Activated T-helper 1 cell treated with anti-CD3 and anti-CD28 coated beads, Interleukin-2, amount 50 U/mL, for 16 hours (primary cell): ENCODE measurements at places on chromosomes 11 and 22.
A peak's percentile ranks its signal among the peaks of the same experiment; 100 is the strongest.

DNA sequence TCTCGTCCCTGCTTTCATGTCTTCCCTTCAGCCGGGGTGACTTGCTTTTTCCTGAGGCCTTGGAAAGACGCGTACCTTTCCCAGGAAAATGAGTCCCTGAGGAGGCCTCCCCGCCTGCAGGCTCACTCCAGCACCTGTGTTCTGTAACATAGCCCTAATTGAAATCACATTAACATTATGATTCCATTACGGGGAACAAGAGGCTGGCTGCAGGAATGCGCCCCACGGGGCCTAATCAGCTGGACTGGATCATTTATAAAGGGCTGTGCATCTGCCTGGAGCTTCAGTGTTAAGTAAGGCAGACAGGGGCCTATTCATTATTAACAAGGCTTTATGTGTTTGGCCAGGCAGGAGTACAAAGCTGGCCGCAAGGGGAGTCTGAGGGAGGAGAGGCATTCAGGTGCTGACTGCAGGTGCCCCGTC, 41.9 kb upstream of the TSPAN18 start:
- DNase-seq = no peak

GRCh38 chr22:38864361-38865191, 7.4 kb downstream of the CBX6 start:
- no peak for DNase-seq

DNA sequence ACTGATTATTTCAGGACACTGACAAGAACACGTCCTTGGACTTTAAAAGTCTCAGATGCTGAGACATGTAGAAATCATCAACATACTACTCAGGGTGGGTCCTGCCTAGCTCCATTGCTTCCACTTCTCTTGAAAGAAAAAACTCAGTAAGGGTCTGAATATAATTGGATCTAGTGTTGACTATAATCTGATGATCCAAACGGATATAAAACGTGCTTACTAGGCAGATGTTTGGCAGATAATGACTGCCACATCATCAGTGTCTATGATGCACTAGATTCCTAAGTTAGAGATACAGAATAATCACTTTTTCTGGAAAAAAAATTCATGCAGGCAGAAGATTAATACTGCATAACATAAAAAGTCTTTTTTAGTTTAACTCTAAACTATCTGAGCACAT, 21.6 kb downstream of the GUCY1A2 start:
- DNase-seq = no peak

DNA sequence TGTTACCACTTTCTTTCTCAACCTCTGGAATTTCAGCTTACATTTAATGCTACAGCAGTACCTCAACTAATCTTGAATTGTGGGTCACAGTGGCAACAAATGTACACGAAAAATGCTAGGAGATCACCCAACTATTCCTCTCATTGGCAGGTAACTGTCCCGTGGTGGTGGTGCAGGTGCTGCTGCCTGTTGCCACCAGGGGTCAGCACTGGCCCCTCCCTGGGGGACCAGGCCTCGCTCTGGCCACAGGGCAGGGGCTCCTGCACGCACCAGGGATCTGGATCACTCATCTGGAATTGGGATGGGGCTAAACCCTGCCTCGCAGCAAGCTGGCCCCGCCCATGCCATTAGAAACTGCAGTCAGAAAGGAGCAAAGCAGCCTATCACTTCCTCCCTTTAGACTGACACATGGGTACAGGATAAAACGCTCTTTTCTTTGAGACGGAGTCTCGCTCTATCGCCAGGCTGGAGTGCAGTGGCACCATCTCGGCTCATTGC, 6.9 kb upstream of the POLDIP3 start:
- DNase-seq = peak; percentile 34

DNA sequence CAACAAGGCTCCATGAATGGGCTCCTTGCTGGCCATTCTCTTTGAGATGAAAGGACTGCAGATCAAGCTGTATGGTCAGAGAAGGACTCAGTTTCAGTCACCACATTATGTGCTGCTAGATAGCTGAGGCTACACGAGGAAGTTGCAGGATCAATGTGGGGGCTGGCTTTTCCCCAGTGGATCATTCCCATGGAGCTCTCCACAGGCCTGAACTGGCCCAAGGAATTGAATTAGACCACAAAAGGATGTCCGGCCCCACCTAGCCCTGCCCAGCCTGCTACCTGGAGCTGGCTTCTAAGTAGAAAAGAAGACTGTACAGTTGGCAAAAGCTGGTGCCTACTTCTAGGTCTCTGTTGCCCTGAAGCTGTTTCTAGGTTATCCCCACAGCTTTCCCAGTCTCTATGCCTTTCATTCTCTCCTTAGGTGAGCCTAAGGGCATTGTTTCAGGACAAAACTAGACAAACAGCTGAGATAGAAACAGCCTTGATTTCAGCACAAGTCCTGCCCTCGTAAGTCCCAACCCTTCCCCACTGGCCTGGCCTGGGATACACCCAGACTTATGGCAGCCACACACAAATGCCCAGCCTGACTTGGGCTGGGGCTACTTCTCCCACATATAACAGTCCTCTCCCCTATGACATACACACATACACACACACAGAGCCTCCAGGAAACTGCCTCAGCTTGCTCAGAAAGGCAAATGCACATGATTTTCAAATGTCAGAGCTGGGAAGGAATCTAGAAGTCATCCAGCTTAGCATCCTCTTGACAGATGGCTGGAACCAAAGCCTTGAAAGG, 129.1 kb upstream of the NCAM1 start:
- no peak for DNase-seq

DNA sequence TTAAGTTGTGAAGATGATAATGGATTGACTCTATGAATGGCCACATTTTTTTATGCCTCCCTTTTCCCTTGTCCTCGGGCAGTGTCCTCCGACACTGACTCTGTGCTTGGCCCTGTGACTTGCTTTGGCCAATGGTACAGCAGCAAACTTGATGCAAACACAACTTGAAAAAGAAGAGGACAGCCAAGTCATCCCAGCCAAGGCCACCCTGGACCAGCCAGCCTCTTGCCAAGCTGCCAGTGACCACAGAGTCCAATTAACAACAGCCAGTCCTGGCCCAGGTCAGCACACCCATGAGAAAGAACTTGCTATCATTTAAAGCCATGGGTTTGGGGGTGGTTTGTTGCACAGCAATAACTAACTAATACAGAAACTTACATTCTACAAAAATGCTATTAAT, 63.4 kb upstream of the SLC35C1 start:
- DNase-seq = no peak

DNA sequence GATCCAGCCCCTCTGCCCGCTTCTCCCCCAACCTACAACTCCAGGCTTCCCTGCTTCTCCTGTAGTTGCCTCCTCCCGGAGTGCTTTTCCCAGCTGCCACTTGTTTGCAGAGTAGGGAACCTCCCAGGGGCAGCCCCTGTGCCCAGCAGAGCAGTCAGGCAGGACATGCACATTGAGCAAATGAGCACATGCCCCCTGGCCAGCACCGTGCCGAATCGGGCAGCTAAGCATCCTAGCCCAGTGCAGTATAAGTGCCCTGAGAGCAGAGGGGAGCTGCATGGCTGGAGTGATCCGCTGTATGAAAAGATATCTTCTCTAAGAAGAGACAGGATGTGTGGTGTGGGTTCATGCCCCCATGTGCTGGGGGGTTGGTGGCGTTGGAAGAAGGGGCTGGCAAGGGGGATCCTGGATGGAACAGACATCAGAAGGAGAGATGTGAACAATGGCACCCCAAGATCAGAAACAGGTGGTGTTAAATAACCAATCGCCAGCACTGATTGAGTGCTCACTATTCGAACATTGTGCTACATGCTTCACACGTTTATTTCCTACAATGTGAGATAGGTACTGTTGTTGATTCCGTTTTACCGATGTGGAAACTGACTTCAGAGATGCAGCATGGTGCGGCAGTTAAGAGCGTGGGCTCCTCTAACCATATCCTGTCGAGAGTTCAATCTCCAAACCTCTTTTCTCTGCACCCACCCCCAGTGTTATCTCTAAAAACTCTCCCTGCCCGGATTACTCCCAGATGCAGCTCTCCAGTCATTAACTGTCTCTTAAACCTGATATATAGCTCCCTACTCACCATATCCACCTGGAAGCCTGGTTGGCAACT, 1.2 kb downstream of the AIP start:
- no peak for DNase-seq

DNA sequence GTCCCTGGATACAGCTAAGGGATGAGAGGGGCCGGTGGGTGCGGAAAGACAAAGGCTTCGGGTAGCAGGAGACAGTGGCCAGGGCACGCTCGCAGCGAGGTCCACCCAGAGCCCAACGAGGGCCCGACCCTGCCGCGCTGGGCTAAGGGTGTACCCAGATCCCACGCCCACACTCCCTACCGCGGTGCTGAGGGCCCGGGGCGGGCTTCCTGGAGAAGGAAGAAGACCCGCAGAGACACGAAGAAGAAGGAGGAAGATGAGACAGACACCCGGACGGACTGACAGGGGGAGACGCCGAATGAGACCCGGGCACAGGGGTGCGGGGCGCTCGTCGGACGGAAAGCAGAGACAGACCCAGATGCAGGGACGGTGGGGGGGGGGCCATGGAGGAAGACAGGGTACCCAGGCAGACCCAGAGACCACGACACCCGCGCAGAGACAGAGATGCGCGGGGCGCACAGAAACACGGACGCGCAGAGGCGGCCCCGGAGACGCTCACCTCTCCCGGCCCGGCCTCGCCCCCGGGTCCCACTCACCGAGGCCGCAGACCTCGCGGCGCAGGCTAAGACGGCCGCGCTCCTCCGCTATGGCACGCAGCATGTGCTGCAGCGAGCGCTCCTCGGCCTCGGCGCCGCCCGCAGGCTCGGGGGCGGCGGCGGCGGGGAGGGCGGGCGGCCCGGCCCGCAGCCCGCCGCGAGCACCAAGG, 437 bp downstream of the KIAA0930 start:
- DNase-seq = no peak

- no peak for DNase-seq
Measured at GRCh38 chr22:46731246-46732040, 6.6 kb downstream of the CERK start.

DNA sequence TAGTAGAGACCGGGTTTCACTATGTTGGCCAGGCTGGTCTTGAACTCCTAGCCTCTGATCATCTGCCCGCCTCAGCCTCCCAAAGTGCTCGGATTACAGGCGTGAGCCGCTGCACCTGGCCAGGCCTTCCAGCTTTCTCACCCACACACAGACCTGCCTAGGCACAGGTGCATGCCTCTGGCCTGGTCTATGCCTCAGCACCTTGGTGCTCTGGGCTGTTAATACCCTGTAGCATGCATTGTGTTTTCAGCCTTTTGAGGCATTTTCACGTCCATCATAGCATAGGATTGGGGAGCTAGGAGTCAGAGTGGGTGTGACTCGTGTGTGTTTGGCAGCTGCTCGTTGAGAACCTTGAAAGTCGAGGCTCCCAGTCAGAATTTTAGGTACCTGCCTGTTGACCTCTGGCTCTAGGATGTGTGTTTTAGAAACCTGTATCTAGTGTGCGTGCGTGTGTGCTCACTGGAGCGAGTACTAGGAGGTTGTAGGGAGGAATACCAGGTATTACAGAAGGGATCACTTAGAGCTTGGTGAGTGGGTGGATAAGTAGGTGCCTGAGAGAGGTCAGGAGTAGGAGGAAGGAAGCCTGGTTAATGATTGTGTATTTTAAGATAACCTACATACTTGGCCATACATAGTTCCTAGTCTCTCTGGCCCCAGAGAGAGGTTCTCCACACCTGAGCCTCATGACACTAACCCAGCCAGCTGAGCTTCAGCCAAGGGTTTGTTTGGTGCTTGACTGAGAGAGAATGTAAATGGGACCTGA, 20.0 kb downstream of the CRKL start:
- no peak for DNase-seq

DNA sequence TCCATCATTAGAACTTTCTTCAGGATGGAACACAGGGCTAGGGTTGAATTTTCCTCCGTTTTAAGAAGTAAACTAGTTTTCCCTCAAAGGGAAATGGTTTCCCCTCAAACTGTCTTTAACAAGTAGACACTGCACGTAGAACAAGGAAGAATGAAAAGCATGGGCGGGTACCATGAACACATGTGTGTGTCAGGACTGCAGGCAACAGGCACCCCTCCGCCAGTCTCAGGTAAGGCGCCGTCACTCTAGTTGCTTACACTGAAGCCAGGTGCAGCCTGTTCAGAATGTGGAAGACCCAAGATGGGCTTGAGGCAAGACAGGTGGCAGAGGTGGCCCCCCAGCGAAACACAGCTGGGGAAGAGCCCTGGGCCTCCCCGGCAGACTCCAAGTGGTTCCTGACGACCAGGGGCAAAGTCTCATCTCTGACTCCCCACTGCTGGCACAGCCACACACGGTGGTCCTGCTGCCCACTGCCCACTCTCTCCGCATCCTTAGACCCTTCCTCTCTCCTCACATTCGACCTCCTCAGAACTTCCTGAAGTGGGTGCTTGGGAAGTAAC, 25.4 kb upstream of the MOB2 start:
- DNase-seq = no peak

DNA sequence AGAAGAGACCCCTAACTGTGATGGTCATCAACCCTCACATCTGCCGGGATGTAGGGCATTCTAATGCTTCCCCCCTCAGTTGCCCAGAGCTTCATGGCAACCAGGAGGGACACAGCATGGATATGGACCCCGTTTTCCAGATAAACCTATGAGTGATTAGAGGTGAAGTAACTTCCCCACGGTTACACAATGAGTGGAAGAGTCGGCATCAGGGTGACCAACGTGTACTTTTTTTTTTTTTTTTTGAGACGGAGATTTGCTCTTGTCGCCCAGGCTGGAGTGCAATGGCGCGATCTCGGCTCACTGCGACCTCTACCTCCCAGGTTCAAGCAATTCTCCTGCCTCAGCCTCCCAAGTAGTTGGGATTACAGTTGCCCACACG, 25.0 kb downstream of the TXN2 start:
- DNase-seq = no peak

- DNase-seq = no peak
Measured at GRCh38 chr11:107666911-107667613, 44.8 kb downstream of the SLN start.

DNA sequence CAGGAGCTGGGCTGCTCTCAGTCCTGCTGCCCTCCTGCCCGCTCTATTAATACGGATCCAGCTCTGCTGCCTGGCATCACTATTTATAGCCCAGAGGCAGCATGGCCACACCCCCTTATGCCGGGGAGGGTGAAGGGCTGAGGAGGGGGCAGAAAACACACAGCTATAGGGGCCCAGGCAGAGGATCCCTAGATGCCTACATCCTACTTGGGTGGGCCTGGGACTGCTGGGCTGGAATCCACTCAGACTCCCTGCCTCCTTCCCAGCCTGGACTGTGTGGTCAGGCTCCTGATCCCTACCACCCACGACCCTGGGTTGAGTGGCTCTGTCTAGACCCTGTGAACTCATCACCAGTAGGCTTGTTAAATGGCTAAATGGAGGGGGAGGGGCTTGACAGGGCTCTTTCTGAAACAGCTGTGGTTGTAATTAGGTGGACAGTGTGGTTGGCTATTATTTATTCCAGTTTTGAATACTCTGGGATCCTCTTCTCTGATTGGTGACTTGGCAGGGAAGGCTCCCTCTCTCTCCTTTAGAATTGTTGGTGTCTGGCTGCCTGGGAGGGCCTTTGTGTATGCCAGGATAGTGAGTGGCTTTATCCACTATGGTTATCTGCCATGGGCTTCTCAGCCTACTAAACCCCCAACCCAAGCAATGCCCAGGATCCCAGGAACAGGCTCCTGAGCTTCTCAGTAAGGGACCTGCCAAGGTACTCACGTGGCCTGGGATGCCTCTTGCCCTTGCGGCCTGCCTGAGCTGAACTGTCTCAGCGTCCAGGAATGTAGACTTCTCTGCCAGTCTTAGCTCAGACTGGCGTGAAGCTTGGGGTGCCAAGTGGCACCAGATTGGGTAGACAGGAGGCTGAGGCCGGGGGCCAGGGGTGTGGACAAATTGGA, 15.2 kb downstream of the PHLDB1 start:
- no peak for DNase-seq
